GM12891 (cell line): ENCODE measurements at places on chromosomes 2 and 18.

DNA sequence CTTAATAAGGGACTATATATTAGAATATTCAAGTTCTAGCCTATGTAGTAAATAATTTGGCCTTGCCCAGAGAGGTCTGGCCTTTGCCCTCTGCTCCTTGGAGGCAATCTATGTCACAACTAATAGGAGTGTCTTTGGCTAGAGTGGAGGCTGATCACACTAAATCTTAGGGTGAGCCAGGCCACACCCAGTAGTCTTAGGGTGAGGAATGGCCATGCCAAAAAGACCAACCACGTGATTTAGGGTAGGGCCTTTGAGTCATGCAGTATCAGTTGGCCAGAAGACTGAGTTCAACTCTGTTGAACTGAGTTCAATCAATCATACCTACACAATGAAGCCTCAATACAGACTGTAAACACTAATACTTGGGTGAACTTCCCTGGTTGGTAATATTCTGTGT, 26.0 kb upstream of the FLACC1 start:
- DNase-seq: no peak

GRCh38 chr18:11051462-11051861, 97.9 kb downstream of the PIEZO2 start:
- DNase-seq: no peak

GRCh38 chr2:229275506-229275905, 4.4 kb upstream of the PID1 start:
- no peak for DNase-seq

GRCh38 chr2:18373664-18374063, 186.8 kb downstream of the RDH14 start:
- no peak for DNase-seq

DNA sequence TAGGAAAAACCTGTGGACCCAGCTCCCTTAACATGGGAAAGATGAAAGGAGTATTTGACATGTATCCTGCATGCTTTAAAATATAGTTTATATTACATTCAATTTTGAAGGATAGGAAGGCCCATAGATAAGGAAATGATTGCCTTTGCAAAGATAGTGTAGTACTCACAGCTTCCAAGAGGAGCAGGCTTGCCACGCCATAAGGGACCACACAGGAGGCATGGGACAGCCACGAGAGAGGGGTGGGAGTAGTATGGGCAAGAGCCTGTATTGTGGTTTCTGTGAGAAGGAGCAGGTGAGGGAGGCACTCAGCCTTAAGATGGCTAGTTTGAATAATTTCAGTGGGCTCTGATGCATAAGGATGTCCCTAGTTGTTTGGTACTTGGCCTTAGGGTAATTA, 740.3 kb downstream of the SATB2 start:
- DNase-seq: no peak

- no peak for DNase-seq
These were observed 52.6 kb downstream of the GNAL start for GRCh38 chr18:11741505-11742145.

GRCh38 chr2:117859924-117860647, 45.6 kb downstream of the DDX18 start:
- DNase-seq: no peak

- no peak for DNase-seq
These were observed 73.2 kb upstream of the SP5 start for GRCh38 chr2:170641961-170642360.

- DNase-seq: no peak
These were observed 335.2 kb upstream of the LRATD1 start for GRCh38 chr2:14297340-14297739.

DNA sequence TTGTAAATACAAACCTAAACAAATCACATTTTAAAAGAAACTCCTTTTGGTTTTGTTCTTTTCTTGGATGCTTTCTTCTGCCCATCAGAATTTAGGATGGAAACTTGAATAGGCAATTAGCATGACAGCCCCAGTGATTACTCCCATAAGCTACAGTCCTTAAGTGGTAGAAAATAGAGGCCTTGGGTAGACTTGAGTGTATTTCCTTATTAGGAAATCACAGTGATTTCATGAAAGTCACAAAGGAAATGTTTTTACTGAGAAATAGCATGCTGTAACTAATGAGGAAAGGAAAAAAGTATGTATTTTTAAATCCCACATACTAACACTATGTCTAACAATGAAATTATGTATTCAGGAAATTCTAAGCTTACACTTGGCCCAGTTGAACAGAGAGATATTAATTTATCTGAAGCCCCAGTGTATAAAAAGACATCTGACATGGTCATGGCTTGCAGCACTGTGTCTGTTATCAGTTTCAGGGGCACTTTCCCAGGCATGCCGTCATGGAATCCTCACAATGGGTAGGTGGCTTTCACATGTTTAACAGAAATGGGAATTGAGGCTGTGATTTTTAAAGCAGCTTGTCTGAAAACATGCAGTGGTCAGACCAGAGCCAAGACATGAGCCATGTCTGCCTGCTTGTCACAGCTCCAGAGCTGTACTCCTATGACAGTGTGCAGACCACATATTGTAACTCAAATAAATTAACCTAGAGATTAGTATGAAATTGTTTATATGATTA, 79.7 kb upstream of the TRIB2 start:
- no peak for DNase-seq

DNA sequence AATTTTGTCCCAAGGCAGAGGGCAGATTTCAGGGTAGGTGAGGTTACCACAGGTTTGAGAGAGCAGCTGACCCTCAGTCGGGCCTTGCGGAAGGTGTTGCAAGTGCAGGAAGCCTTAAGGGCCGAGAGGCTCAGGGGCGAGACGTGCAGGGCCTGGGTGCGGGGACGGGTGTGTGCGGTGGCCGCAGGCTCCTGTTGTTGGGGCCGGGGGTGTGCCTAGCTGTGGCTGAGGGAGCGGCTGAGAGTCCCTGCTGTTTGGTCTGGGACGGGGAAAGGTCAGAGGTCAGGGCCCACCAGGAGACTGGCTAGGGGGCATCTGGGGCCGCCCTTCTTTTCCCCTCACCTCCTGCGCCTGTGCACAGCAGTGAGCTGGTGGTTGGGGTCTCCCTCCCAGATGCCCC, 52.5 kb downstream of the NTSR2 start:
- DNase-seq: no peak

GRCh38 chr2:108786008-108786353, 590 bp upstream of the CCDC138 start:
- DNase-seq: no peak

- no peak for DNase-seq
These were observed 60.3 kb downstream of the VRK2 start for GRCh38 chr2:58106896-58107295.

DNA sequence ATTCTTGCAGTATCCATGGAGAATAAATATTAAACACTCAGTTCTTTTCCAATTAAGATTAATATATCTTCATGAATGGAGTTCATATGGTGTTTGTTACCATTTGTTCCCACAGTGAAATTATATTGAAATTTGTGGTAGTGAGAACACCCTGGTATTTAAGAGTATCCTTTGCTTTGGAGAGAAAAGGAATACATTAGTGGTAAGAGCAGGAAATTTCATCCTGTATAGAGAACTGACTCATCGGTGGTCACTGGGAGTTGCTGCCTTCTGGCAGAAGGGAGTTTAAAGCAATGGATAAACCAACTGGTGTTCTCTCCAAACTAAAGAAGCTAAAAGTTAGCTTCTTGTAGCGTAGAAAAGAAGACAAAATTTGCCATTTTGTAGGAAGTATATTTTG, 107.3 kb downstream of the MYO1B start:
- DNase-seq: no peak

GRCh38 chr2:236196366-236196765, 28.2 kb upstream of the GBX2 start:
- DNase-seq: no peak

GRCh38 chr2:74908748-74909444, 49.5 kb upstream of the POLE4 start:
- no peak for DNase-seq

DNA sequence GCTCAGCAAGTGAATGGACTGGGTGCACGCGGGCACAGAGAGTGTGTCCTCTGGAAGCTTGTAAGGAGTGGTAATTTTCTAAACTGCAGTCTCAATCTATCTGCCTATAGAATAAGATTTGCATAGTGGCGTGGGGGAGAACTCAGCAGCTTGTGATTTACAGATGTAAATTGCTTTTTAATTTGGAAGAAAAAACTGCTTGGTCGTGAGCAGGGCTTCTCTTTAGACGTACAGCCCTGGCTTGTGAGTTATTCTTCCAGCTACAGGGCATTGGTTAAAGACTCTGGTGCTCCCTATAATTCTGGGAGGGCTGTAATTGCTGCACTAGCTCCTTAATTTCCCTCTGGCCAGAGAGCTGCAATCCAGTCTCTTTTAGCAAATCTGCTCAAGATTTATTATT, 84.9 kb downstream of the MARCO start:
- DNase-seq: no peak

- DNase-seq: no peak
These were observed 676 bp downstream of the SH3BP4 start for GRCh38 chr2:234952270-234953115.

- no peak for DNase-seq
These were observed 529.4 kb downstream of the CCDC85A start for GRCh38 chr2:56713161-56713676.

- DNase-seq: no peak
These were observed 568.3 kb downstream of the LRRTM4 start for GRCh38 chr2:76953733-76954347.

- no peak for DNase-seq
These were observed 14.6 kb downstream of the RAB3GAP1 start for GRCh38 chr2:135066710-135067109.

GRCh38 chr2:64548761-64549160, 24.6 kb downstream of the AFTPH start:
- DNase-seq: no peak

DNA sequence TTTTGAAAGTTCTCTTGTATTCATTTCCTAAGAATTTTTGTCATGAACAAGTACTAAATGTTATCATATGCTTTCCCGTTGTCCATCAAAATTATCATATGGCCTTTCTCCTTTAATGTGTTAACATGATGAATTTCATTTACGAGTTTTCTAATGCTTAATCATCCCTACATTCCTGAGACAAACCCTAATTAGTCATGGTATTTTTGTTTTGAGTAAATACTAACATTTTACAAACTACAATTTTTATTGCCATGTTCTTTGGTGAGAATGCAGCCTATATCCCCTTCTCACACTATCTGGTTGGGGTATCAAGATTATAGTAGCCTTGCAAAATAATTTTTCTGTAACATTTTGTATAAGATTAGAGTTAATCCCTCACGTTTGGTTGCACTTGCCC, 14.5 kb downstream of the SMAD2 start:
- DNase-seq: no peak

DNA sequence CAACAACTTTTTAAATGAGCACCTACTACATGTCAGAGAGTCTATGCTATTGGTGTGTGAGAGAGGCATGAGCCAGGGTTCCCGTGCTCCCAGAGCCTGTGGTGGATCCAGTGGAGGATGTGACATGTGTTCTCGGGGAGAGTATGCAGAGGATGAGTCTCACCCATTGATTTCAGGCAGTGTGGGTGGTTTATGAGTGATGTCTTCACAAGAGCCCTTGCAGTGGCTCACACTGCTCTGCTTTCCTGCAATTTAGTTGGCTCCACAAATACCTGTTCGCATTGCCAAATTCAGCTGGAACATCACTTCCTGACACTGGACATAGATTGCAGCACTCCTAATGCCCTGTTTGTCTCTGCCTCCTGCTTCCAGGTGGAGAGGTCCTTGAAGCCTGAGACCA, 243.6 kb upstream of the CXCR4 start:
- no peak for DNase-seq

DNA sequence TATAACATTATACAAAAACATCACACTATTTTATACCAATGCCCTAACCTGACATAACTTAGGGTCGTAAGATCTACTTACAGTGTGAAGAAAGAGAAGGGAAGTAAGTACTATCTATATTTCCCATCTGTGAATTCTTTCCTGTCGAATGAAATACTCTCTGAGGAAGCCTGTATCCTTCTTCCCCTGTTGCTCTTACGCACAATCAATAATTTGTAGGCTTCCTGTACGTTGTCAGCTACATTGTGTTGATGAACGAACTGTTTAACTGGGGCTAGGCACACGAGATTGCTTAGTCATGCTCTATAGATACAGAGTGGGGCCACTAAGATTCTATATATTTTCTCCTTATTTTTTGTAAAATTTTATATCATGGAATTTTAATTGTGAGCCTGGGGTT, 1125.0 kb upstream of the CELF4 start:
- no peak for DNase-seq

GRCh38 chr2:160934263-160934662, 226.0 kb upstream of the TANK start:
- no peak for DNase-seq

DNA sequence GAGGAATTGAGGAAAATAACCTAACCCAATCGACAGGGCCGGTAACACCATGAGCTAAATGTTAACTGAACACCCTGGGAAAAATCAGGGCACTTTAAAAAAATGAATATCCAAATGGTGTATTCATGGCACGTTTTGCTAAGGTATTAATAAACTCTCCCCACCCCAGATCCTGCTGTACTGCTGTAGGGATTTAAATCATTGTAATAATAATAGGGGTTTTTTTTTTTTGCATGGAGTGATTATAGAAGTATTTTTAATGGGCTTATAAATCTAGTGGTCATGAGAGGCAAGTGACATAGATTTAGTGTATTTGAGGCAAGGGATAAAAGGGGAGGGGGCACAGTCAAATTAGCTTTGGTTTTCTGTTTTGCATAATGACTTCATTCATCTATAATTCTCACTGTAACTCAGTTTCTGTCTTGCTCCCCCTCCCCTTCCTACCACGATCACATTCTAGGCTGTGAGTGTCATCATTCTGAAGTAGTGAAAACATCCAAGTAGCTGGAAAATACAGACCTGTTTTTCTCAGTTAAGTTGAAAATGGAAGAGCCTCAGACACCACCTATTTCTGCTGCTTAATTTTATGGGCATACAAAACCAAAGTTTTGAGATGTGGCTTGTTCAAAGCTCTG, 18.2 kb upstream of the MGAT5 start:
- DNase-seq: no peak

DNA sequence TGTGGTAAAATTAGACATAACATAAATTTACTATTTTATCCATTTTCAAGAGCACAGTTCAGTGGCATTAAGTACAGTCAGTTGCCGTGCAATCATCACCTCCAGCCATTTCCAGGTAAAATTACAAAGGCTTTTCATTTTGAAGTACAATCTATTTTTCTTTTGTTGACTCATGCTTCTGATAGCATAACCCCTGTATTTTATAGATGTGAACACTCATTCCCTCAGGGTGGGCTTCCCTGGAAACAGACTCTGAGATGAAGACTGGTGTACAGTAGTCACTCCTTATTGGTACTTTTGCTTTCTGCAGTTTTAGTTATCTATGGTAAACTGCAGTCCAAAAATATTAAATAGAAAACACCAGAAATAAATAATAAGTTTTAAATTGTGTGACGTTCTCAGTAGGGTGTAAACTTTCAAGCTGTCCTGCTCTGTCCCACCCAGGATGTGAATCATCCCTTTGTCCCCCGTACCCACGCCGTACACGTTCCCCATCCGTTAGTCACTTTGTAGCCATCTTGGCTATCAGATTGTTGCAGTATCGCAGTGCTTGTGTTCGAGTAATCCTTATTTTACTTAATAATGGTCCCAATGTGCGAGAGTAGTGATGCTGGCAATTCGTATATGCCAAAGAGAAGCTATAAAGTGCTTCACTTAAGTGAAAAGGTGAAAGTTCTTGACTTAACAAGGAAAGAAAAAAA, 41.1 kb upstream of the NAB1 start:
- DNase-seq: no peak

GRCh38 chr2:100269889-100270288, 52.4 kb downstream of the LONRF2 start:
- no peak for DNase-seq
